ENCODE measurements at places on chromosomes 4 and X.

GRCh38 chr4:665751-666435 lies 8.2 kb downstream of the ATP5ME start:
- no peak for DNase-seq

DNA sequence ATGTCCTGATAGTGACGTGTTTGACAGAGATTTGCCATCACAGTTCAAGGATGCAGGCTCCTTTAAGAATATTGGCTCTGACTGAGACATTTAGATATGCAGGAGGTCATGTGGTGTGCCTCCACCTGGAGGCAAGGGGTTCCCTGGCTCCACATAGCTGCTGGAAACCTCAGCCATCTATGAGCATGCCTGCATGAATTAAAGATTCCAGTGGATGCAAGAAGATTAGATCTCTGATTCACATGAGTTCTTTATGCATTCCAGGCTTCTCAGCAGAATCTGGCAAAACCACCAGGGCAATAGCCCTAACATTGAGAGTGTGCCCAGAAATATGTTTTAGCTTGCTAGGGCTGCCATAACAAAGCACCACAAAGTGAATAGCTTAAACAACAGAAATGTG lies 298.5 kb upstream of the AADAT start:
- no peak for DNase-seq

DNA sequence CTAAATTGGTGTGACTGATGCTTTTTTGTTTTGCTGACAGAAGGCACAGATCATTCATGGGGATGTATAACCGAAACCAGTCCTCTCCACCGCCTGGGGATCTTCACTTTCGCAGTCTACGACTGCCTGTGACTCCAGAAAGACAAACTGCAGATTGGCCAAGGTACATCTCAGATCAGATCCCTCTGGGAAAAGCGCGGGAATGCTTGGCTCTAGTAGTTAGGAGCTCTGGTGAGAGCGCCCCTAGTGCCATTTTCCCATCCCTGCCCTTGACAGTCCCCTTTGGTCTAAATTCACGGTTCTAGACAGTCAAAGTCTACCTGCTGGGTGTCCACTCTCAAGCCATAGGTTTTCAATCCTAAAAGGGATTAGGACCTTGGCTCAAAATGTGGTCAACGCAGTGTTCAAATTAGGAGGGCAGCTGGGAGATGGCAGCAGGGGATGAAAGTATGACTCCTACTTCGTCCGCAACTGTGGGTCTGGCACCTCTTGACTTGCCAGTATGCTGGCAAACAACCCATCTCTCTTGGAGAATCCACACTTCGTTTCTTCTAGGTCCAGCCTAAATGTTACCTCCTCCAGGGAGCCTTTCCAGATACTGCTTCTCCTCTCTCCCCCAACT lies 6.9 kb upstream of the HAND2 start:
- DNase-seq: no peak

DNA sequence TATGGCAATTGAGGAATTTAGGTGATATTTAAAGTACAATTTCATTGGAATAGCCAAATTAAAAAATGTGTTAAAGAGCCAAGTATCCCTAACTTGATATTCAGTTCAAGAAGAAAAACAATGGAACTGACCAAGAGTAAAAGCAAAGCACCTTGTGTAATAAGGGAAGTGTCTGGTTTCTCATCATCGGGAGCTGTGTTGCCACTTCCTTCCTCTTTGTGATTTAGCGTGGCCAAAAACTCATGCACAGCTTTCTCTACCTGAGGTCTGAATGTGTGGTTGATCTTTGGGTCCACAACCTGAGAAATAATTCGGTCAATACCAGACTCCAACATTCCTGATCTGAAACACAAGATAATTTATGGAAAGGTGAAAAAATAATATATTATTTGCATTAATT lies 12.4 kb downstream of the BOD1L1 start:
- no peak for DNase-seq

DNA sequence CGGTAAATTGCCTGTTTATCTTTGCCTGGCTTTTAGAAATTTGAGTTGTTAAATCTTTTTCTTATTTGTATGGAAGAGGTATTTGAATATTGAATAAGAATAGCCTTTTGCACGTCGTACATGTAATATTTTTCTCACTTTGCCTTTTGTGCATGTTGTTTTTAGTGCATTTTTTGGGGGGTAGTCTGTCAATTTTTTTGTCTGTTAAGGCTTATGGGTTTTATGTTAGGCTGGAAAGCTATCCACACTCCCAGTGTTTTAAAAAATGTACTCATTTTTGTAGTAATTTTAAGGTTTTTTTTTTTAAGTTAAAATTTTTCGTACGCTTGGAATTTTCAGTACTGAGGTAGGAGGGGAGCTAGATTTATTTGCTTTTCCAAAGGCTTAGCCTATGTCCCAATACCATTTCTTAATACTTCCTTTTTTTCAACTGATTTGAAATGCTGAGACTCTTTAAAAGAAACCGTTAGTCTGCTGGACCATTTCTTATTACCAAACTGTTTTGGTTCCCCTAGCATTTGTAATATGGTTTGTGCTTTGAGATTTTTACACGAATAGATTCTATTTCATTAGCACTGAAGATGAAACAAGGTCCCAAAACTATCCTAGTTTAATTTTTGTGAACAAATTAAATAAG lies 1.3 kb downstream of the HERC5 start:
- no peak for DNase-seq

- DNase-seq: no peak
These were observed 491.1 kb downstream of the PACRGL start for GRCh38 chr4:21191317-21191716.

All from DMS 273 treated with DMSO at 0.1 percent for 48 hours (cell line).